HuH-7 (cell line): ENCODE measurements at places on chromosomes 7 and 10.

- DNase-seq = no peak
Observed at GRCh38 chr10:56104923-56105322, 256.1 kb downstream of the ZWINT start.

GRCh38 chr10:92644921-92645320 is 44.8 kb upstream of the HHEX start:
- DNase-seq = no peak

DNA sequence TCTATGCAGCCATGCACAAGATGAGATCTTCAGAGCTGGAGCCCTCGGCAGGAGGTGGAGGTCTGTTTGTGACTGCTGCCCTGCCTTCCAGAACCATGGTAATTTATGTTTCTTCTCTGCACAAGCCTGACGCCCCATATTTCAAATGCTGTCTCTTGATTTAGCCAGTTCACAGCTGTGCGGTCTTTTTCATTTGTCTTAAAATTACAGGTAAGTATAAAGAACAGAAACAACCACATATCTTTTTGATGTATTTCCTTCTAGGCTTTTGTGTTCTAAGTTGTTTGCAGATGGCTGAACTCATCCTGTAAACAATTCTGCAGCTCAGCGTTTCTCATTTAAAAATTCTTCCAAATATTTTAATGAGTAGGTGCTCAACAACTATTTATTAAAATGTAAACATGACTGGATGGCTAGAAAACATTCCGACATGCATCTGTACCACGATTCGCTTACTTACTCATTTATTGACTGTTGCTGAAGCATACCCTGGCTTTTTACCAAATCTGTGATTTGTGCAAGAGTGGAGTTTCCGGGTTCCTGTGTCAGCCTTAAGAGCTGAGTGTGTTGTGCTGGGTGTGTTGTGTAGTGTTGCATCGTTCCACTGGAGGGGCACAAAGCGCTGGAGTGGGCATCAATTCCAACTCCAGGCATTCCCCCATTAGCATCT is 58.9 kb downstream of the PIP4K2A start:
- no peak for DNase-seq

- peak; percentile 66 for DNase-seq
Observed at GRCh38 chr10:103667356-103667755, 173.9 kb downstream of the NEURL1 start.

DNA sequence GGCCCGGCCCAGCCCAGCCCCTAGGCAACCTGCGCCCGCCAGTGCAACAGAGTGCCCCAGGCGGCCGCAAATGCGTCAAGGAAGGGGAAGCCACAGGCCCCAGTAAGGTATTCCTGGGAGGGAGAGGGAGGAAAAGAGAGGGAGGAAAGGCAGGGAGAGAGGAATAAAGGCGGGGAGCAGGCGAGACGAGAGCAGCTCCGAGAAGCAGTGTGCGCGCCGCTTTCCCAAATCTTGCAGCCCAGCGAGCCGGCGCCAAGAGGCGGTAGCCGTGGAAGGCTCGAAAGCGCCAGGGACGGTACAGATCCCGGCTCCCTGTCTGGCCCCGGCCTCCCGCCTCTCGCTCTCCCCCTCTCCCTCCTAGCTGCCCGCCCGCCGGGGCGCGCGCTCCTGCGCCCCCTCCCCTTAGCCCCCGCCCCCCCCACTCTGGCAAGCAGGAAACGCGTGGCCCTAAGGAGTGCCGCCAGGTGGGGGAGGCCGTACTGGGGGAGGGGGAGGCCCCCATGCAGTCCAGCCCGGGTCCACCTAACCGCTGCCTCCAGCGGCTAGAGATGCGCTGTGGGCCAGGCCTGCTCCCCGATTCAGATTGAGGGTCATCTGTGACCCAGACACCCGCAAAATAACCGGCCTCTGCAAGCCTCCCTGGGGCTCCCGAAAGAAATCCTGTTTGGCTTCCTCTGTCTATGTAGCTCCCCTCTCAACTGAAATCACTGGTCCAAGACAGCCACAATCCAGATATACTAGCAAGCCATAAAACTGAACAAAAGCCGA is 4.3 kb downstream of the HOXA10 start:
- DNase-seq = no peak

GRCh38 chr10:130047336-130047735 is 63.3 kb downstream of the C10orf143 start:
- no peak for DNase-seq

GRCh38 chr7:84112771-84113170 is 81.8 kb downstream of the SEMA3A start:
- no peak for DNase-seq

- DNase-seq = no peak
Observed at GRCh38 chr10:127830414-127830813, 62.3 kb downstream of the CLRN3 start.

GRCh38 chr10:43396928-43397624 is 11.9 kb downstream of the HNRNPF start:
- peak; percentile 74 for DNase-seq

- no peak for DNase-seq
Observed at GRCh38 chr7:134317434-134317833, 704 bp upstream of the SLC35B4 start.

DNA sequence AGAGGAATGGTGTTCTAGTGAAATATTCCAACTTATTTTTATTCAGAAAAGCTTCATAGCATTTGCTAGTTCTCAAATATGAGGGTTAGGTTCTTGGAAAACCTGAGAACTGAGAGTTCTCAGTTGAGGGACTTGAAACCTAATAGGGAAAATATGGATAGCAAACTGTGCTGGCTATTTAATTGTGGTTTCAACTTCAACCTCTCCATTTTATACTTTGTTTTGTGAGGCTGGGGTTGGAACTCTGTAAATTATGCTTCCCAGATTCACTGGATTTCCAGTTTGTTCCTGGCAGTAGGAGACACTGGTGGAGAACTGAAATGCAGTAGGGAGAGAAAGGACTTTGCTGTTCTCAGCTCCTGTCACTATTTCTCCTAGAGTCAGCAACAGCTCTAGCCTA is 52.7 kb downstream of the CDK14 start:
- no peak for DNase-seq

DNA sequence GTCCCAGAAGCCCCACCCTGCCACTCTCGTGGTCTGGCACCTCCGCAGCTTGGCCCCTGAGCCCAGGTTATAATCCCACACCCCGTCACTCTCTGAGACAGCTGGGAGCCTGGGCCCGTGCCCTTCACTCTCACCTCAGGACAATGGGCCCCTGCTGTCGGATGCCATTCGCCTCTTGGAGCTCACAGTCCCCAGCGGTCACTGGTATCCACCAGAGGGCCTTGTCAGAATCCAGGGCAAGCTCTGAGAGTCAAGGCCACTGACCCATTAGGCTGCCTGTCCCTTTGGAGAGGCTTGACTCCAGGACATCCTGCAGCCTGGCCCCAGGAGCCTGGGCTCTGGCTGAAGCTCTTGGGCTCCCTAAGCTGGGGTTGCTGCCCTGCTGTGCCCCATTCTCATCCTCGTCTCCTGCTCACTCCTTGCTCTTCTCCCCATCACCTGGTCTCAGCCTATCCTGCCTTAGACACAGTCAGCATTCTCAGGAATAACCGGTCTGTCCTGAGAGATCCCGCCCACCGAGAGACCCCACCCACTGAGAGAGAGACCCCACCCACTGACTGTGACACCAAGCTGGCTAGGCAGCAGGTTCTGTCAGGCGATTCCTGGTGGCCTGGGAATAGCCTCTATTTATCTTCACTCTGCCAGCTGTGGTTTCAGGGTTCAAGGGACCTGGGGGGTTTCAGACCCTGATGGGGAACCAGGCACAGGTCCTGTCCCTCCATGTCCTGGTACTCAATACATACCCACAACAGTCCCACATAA is 27.7 kb downstream of the CPXM2 start:
- DNase-seq = no peak

DNA sequence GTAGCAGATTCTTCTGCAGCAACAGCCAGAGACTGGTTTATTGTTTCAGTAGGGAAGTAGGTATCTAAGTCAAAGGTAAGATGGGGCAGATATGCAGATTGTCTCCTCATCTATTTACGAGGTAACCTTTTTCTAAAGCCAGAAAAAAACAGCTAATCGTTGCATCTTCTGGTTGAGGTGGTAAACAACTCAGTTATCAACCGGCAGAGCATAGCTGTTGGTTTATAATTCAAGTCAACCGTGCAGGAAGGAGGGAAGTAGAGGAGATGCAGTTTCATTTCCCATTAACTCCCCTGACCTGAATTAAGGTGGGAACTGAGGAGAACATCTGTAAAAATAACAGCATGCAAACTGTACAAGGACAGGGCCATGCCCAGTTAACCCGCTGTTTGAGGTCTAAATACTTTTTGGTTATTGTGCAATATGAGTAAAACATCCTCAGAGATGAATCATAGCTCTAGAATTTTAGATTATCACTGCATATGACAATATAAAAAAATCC is 156.5 kb upstream of the ITGB1 start:
- no peak for DNase-seq

GRCh38 chr10:63666836-63667383 is 145.7 kb downstream of the REEP3 start:
- no peak for DNase-seq

- no peak for DNase-seq
Observed at GRCh38 chr7:159034394-159034793, 110.3 kb downstream of the VIPR2 start.

DNA sequence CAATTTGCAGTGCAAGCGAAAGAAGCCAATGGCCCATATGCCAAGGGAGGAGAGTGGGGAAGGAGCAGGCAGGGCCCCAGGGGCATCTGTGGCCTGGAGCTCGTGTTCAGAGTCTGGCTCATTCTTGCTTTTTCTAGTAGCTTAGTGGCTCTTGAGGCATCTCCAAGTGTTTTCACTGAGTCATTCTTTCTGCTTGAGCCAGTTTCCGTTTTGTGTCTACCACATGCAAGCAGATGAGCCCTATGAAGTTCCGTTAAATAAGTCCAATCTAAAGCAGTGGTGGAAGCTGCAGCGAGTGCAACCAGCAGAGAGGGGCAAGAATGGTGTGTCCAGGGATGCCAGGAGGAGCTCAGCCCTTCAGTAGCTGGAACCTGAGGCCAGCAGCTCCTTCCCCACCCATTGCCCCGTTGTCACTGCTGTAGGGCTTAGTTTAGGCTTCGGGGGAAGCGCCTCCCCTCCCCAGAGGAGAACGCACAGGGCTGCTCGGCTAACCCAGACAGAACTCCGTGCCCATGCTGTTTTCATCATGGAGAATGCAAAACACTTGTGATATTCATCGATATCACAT is 57.4 kb upstream of the EBF3 start:
- no peak for DNase-seq

DNA sequence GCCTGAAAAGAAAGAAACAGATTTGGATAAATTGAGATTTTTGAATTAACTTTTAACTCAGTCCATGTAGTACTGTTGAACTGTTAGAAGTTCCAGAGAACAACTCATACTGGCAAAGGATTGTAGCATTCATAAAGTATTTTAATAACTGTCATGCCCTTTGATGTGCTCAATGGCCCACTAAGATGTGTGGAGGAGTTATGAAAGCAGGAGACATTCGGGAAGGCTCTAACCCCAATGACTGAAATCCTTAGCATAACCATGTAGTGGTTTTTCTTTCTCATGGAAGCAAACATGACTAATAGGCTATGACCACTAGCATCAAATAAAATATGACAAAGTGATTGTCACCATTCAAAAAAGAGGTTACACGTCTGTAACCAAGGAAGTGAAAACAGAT is 25.7 kb downstream of the CYP3A7 start:
- DNase-seq = no peak

GRCh38 chr10:14839305-14839695 is 1.2 kb downstream of the HSPA14 start:
- DNase-seq = no peak

DNA sequence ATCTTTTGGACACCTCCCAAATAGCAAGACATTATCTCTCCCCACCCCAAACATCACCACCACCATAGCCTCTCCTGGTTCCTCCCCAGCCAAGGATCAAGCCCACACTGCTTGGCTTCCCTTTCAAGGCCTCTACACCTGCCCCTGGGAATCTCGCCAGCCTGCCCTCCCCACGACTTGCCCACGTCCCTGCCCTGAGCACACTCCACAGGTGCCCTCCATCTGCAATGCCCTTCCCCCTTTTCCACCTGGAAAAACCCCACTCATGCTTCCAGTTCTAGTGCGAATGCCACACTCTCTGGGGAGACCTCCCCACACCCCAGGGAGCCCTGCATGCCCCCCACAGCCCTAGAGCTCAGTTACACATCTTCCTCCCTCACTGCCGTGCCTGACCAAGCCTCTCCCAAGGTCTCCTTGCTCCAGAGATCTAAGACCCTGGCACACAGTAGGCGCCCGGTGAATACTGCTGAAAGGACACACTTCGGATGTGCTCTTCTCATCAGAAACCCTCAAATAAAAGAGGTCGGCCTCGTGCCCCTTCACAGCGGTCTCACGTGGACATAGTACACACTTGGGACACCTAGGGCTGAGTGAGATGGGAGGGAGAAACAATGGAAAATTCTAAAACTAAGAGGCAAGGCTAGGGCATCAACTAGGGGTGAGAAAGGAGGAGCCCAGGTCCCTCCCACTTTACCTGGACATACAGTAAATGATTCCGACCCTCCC is 91.4 kb downstream of the DLG5 start:
- DNase-seq = no peak

DNA sequence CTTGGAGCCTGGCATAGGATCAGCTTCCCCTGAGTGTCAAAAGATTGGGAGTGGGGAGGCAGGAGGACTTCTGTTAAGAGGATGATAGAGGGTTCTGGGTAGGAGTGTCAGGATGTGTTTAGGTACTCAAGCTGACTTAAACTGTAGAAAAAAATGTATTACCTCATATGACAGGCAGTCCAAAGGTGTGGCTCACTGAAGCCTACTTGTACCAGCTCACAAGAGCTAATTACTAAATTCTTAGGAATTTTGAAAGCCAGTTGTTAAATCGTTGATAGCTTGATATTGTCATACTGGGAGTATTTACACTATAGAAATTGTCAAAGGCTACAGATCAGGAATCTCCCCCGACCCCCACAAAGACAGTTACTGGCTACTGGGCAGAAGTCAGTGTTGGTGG is 32.1 kb downstream of the FAS start:
- no peak for DNase-seq

DNA sequence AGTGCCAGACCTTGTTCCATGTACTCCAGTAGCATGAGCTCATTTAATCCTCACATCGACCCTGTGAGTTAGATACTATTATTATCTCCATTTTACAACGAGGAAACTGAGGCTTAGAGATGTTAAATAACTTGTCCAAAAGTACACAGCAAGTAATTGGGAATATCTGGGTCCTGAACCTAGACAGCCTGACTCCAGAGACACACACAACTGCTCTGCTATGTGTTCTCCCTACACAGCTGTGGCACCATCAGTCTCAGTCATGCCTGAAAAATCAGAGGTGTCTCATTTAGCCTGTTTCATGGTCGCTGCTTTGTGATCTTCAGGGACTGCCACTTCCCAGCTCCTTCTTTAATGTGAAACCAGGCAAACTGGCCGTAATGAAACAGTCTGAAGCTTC is 56.5 kb downstream of the COL1A2 start:
- DNase-seq = no peak
